Activated CD8-positive, alpha-beta T cell treated with anti-CD3 and anti-CD28 coated beads, Interleukin-2, amount 10 ng/mL, durations not matched to agents 7 days and 5 days (primary cell): ENCODE measurements at places on chromosomes 16 and 17. TPM values are rescaled to one million over a fixed set of nuclear protein-coding genes. Genes with fewer than 3 reads are reported as not detected.

Gene TMEM114
- total RNA-seq: not detected

Gene TSPOAP1
- 51.5 TPM for total RNA-seq

Gene CD19
- 0.52 TPM for total RNA-seq

Gene DPEP2NB
- total RNA-seq: not detected

Gene LITAFD
- total RNA-seq: not detected

Gene DPEP3
- total RNA-seq: not detected

Gene MMD
- total RNA-seq: 41.3 TPM

Gene KRT34
- total RNA-seq: not detected

Gene CDIPT
- 51.1 TPM for total RNA-seq

Gene ZG16
- not detected for total RNA-seq

- peaks cover 17% of the 10 kb centered on the region for H3K36me3 ChIP-seq
- peaks cover 27% of the 10 kb centered on the region for H3K4me1 ChIP-seq
- no peak for DNase-seq
- no peak overlapping the region for H3K4me3 ChIP-seq
- H3K27ac ChIP-seq: no peak overlapping the region
Observed at GRCh38 chr17:20995873-20996723, 46.7 kb downstream of the USP22 start.

DNA sequence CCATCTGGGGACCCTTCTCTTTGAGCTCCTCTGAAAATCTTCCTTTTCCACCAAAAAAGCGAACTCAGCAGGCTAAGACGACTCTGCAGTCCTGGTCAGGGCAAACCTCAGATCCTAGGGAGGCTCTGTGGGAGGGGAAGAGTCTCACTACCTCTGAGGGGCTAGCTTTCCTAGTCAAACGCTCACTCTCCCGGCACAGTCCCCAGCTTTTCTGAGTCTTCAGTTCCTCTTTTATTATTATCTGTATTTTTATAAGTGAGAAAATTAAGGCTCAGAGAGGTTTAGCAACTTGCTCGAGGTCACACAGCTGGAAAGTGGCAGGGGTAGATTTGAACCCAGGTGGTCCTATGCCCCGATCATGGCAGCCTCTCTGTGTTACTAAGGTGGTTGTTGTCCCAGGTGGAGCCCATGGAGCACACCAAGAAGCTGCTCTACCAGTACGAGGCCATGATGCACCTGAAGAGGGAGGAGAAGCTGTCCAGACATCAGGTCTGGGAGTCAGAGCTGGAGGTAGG, 9.1 kb upstream of the KATNB1 start:
- H3K27ac ChIP-seq: no peak overlapping the region
- DNase-seq: no peak
- H3K27me3 ChIP-seq: no peaks in the 10 kb centered on the region
- H3K4me1 ChIP-seq: no peaks in the 10 kb centered on the region
- no peaks in the 10 kb centered on the region for H3K36me3 ChIP-seq

DNA sequence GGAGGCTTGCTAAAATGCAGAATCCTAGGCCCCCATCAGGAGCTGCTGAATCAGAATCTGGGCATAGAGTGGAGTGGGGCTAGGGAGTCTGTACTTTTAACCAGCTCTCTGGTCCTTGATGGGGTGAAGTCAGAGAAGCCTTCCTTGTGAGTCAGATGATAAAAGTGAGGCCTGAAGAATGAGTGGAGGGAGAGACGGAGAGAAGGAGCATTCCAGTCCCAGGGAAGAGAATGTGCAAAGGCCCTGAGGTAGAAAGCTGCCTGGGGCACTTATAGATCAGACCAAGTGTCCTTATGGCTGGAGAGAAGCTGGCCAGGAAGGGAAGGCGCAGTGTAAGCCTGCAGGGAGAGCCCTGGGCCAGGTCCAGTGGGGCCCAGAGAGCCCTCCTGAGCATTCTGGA, 235.1 kb upstream of the NLRP1 start:
- H3K27me3 ChIP-seq: peaks cover 9% of the 10 kb centered on the region
- no peak overlapping the region for H3K27ac ChIP-seq
- no peak overlapping the region for H3K4me3 ChIP-seq
- H3K4me1 ChIP-seq: no peaks in the 10 kb centered on the region
- H3K36me3 ChIP-seq: no peaks in the 10 kb centered on the region

- no peaks in the 10 kb centered on the region for H3K4me1 ChIP-seq
- H3K27ac ChIP-seq: no peak overlapping the region
- no peak overlapping the region for H3K4me3 ChIP-seq
- no peaks in the 10 kb centered on the region for H3K27me3 ChIP-seq
- no peaks in the 10 kb centered on the region for H3K36me3 ChIP-seq
Observed at GRCh38 chr16:66175058-66175457, 191.4 kb upstream of the CDH5 start.

DNA sequence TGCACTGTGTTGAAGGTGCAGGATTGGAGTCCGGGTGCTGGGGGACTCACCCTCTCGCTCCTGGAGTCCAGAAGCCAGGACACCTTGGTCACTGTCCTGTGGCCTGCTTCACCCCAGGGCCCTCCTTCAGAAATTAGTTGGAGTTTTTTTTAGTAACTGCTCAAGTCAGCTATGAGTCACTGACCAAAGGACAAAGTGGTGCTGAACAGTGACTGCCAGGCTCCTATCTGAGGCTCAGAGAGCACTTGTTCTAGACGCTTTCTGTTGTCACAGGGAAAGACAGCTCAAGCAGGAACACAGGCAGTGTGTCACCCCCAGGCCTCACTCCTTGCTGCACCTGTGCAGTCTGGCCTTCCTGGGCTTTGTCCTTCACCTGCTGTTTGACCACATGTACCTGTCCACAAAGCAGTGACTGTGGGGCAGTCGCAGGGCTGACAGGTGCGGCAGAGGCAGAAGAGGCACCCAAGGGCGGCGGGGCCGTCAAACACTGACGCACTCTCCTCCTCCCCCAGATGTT, 4.1 kb upstream of the FAAP100 start:
- H3K27me3 ChIP-seq: no peaks in the 10 kb centered on the region
- no peak overlapping the region for H3K27ac ChIP-seq
- DNase-seq: no peak
- H3K4me1 ChIP-seq: peaks cover 19% of the 10 kb centered on the region

- no peaks in the 10 kb centered on the region for H3K36me3 ChIP-seq
- H3K27ac ChIP-seq: no peak overlapping the region
- no peaks in the 10 kb centered on the region for H3K4me1 ChIP-seq
- no peak for DNase-seq
- no peaks in the 10 kb centered on the region for H3K27me3 ChIP-seq
Observed at GRCh38 chr16:55613613-55614335, 42.0 kb upstream of the SLC6A2 start.
